Stomach (tissue), 19 donors: ENCODE measurements at places on chromosomes 12 and 14.

DNA sequence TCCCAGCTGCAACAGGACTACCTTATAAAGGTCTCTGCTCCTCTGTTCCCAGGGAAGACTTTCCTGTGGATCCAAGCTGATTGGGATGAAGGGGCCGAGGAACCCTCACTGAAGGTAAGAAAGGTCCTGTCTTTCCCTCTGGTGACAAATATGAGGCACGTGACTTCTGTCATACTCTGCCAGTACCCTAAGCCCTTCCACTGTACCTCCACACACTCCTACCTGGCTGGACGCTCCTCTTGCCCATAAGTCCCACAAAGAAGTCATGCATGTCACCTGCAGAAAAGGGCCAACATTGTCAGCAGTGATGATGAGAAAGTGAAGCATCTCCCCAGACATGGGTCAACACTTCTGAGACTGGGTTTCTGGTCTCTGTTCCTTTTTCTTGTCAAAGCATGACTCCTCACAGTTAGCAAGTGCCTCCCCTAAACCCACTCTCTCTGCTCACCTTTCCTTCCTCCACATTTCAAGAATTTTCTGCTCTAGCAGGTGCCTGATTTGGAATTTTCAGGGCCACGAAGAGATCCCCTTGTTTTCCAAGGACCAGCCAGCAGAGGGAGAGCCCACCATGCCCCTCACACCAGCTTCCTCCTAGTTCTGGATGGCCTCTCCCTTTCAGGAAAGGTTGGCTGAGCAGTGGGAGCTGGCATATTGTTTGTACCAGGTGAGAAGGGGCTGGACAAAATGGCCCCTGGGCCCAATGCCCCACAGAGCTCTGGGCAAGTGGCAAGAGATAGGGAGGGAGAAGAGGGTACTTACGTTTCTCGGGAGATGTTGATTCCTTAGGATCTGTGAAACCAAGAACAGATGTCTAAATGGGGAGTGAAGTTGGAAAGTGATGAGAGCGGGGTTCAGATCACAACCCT, 3.5 kb downstream of the TAC3 start:
- DNase-seq = no peak

DNA sequence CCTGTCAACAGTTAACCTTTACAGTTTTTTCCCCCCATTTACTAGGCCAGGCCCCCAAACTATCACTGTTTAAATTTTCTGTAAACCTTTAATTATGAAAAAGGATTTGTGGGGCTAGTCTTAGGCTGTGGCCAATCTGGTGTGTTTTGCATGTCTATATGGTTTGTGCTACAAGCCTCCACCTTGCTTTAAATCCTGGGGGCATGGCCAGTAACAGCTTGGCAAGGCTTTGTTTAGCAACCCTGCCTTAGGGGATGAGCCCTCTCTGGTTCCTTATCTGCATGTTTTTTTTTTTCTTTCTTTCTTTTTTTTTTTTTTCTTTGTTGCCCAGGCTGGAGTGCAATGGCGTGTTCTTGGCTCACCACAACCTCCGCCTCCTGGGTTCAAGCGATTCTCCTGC, 102.7 kb downstream of the KCNMB4 start:
- DNase-seq = no peak

DNA sequence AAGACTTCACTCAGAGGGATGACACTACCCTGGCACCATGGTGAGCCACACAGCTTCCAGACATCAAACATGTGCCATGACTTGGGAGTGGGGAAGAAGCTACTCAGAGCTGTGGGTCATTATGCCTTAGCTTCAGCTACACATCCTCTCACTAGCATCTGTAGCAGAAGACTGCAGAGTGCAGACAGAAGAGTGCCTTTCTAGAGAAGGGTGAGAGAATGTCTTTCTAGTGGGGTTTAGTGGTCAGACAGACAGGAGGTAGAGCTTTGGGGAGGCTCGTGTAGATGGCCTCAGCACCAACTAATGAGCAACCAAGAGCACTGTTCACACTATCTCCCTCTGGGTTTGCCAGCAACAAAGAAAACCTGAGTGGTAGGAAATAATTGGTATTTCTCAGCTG, 4.9 kb upstream of the B4GALNT3 start:
- no peak for DNase-seq

DNA sequence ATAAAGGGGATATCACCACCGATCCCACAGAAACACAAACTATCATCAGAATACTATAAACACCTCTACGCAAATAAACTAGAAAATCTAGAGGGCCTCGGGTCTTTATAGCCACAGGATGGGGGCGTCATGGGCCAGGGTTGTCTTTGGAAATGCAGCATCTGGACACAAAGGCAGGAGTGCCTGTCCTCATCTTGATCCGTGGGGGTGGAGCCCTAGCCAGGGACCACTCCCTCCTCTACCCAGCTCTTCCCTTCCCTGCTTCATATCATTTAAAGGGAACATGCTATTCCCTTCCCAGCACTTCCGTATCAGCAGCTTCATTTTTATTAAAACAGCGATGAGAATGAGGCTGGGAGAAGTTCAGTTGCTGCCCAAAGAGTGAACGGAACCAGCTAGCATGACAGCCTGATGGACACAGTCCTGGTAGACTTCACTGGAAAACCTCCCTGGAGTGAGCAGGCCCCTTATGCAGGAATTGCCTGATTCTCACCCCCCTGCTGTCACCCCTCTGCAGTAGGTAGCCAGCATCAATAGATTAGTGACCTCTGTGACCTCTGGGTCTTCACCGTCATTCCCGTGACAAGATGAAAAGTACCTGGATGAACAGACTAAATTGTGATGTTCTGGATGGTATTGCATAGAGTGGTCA, 251.4 kb upstream of the RGS6 start:
- DNase-seq = no peak

DNA sequence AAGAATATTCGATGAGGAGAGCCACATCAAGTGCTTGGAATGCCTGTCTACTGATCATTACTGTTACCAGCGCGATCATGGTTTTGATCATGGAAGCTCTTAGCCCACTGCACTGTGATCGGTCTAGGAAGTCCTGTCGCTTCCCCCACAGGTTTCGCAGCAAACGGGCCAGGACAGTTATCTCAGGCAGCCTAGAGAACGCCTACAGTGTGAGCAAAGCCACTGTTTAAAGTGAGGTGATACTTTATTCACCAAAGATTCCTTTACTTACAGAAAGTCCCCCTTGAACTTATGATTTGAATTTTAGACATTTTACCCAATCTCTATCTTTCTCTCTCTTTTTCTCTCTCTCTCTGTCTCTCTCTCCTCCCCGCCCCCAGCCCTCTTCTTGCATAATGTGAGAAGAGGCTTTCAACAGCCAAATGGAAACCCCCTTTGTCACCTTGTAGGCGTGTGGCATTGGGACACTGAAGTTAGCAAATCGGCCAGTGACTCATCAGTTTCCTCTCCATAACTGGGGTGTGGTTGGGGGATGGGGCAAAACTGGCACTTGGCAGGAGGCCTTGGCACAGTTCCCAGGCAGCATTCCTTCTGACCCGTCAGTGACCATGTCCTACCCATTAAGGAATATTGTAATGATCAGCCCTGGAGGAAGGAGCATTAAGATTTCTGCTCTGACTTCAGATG, 214.8 kb downstream of the CHST11 start:
- peak; percentile 92 for DNase-seq

GRCh38 chr12:103547929-103548328, 39.1 kb upstream of the STAB2 start:
- DNase-seq = no peak

GRCh38 chr12:83199069-83199468, 512.4 kb downstream of the TMTC2 start:
- DNase-seq = no peak

- DNase-seq = no peak
These were observed 18.2 kb upstream of the WSCD2 start for GRCh38 chr12:108110844-108111243.

DNA sequence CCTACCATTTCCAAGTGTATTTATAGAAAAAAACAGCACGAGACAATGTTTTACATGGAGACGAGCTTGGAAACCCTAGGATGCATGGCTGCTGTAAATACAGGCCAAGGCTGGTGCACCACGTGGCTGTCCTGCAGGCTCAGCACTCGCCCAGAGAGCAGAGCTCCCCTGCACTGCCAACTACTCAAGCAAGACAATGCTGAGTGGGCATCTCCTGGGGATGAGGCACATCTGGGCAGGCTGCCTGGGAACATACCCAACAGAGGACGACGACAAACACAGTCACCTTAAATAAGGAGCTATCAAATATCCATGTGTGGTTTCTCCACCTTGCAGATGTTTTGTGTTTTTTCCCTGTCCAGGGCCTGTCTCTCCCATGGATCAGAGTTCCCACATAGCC, 128.3 kb upstream of the PRMT8 start:
- no peak for DNase-seq

GRCh38 chr12:58296863-58297262, 355.5 kb downstream of the ATP23 start:
- DNase-seq = no peak

- DNase-seq = no peak
These were observed 24.6 kb downstream of the RFLNA start for GRCh38 chr12:124319368-124320050.

DNA sequence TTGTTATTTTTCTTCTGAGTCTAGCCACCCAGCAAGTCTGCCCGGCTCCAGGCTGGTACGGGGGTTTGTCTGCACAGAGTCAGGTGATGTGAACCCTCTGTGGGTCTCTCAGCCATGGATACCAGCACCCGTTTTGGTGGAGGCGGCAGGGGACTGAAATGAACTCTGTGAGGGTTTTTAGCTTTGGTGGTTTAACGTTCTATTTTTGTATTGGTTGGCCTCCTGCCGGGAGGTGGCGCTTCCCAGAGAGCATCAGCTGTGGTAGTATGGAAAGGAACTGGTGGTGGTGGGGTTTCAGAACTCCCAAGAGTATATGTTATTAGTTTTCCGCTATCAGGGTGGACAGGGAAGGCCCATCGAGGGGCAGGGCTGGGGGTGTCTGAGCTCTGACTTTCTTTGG, 5.3 kb upstream of the SERPINA4 start:
- DNase-seq = no peak

- no peak for DNase-seq
These were observed 110.8 kb downstream of the LMO3 start for GRCh38 chr12:16495196-16495595.

DNA sequence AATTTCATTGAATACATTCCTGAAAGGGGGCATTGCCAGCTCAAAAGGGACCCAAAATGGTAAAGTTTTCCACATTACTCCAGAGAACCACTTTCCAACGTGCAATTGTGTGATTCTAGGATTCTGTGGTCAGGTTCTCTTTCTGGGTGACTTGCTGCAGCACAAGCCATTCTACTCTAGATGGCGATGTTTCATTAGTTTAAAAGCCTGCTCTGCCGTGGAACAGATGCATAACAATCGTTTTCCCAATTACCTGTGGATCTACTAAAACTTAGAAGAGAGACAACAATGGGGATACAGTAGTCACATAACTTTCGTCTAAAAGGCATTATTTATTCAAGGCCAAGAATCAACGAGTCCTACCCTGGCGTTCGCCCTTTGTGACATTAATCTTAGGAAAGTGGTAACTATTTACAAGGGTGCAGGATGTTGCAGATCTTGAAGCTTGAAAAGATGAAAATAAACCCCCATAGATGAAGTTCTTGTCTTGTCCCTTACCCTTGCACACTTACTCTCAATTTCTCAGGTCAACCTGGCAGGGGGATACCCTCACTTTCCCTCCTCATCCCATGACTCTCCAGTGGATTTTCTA, 400.9 kb downstream of the SNAPC1 start:
- no peak for DNase-seq

DNA sequence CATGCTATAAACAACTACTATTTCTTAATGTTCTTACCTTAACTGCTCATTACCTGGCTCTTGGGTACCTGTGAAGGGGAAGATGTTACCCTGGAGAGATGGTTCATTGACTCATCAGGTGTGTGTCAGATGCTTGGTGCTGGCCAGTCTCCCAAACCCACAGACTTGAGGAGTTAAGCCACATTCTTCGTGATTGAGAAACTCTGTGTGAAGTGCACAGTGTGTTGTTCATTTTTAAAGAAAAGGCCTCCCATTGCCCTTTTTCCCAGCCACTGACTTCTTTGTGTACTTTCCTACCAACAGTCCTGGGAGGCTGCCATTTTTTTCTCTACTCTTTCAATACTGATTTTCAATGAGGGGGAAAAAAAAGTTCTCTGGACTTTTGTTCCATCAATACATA, 3.2 kb downstream of the MGST1 start:
- DNase-seq = no peak

GRCh38 chr14:82223276-82223675, 689.6 kb upstream of the SEL1L start:
- no peak for DNase-seq

GRCh38 chr14:31118892-31119291, 88.7 kb downstream of the HECTD1 start:
- DNase-seq = no peak

DNA sequence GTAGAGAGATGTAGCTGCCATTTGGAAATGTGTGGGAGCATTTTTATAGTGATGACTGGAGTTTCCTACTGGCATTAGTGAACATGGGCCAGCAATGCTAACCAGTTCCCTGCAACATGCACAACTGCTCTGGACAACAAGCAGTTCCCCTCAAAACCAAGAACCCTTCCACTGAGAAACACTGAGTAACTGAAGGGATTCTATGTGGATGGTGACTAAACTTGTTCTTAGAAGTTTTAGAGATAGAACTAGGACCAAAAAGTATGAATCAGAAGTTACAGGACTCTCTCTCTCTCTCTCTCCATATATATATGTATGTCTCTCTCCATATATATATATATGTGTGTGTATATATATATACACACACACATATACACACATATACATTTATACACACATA, 7.9 kb downstream of the SERPINA10 start:
- DNase-seq = no peak

- no peak for DNase-seq
These were observed 105.1 kb downstream of the PRIMA1 start for GRCh38 chr14:93683226-93683625.

DNA sequence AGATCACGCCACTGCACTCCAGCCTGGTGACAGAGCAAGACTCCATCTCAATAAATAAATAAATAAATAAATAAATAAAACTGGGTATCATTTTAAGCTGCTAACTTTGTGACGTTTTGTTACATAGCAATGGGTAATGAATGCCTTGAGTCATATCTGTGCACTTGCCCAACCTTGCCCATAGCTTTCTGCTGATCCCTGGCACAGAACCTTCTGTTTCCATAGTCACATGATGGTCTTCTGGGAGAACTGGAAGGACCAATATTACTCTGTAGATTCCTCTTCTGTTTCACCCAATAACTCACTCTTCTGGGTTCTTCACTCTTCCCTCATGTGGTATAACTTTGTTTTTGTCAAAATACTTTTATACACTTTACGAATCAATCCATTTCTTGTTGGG, 140.8 kb downstream of the SCARB1 start:
- no peak for DNase-seq

GRCh38 chr12:120711411-120711810, 1.2 kb downstream of the UNC119B start:
- DNase-seq = no peak

DNA sequence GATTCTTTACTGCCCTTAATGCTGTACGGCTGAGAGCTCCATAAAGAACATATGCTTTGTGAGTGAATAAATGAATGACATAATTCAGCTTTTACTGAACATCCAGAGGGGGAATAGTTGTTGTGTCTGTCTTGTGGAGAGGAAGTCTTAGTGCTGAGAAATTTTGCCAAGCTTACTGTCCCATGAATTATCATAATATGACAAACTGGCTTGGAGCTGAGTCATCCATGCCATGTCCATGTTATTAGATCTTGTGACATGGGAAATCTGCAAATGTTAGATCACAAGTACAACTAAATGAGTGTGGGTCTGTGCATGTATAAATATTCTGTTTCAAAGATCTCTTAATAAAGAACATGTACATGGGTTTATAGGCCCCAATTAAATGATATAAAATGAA, 350.4 kb downstream of the BMP4 start:
- DNase-seq = no peak

GRCh38 chr14:96053600-96054381, 14.6 kb downstream of the C14orf132 start:
- peak; percentile 81 for DNase-seq

GRCh38 chr14:74685921-74686678, 26.8 kb downstream of the AREL1 start:
- no peak for DNase-seq
